Fibroblast of lung (primary cell): ENCODE measurements at places on chromosomes 2 and 18. TPM values are rescaled to one million over a fixed set of nuclear protein-coding genes. Genes with fewer than 3 reads are reported as not detected.

GRCh38 chr18:26646901-26647300 is 98.5 kb upstream of the KCTD1 start:
- no peak overlapping the region for H3K4me3 ChIP-seq
- H3K4me1 ChIP-seq: no peaks in the 10 kb centered on the region
- no peak for DNase-seq
- H3K36me3 ChIP-seq: no peaks in the 10 kb centered on the region

DNA sequence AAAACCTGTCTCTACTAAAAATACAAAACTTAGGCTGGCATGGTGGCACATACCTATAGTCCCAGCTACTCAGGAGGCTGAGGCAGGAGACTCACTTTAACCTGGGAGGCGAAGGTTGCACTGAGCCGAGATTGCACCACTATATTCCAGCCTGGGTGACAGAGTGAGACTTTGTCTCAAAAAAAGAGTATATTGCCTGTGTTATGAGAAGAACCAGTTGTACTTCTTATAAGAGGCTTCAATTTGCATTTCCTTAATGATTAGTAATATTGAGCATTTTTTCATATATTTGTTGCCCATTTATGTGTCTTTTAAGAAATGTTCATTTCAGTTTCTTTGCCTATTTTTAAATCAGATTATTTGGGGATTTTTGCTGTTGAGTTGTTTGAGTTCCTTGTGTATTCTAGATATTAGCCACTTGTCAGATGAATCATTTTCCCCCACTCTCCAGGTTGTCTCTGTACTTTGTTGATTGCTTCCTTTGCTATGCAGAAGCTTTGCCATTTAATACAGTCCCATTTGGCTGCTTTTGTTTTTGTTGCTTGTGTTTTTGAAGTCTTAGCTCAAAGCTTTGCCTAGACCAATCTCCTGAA is 75.8 kb upstream of the LRPPRC start:
- H3K36me3 ChIP-seq: no peaks in the 10 kb centered on the region
- no peak overlapping the region for H3K27ac ChIP-seq
- no peaks in the 10 kb centered on the region for H3K4me1 ChIP-seq

GRCh38 chr2:128318776-128319464 is at the start of gene HS6ST1:
HS6ST1 (minus strand) TSS chr2:128318868; CDS start chr2:128318563, 305 bp downstream.
- no peaks in the 10 kb centered on the region for H3K27me3 ChIP-seq
- DNase-seq: peak; percentile 78
- peak within 1 kb of the TSS; percentile 39 for H3K27ac ChIP-seq

DNA sequence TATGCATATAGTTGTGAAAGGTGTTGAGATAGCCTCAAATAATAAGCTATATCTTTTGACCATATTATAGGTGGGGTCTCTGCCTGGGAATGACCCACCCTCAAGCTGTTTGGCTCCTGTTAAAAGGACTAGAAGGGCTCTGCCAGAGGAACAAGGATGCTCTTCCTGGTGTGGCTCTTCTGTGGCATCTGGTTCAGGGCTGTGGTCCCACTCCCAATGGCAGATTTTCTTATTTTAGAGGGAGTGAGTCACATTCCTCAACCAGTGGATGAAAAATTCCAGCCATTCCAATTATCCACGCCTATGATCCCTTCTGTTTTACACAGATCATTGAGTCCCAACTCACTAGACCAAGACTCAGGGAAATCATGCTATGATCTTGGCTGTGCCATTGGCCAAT is 119.9 kb downstream of the PARD3B start:
- H3K4me3 ChIP-seq: no peak overlapping the region
- peak overlapping the region; percentile 53 for H3K27ac ChIP-seq
- no peaks in the 10 kb centered on the region for H3K27me3 ChIP-seq
- peak; percentile 10 for DNase-seq
- H3K4me1 ChIP-seq: peaks cover 14% of the 10 kb centered on the region

GRCh38 chr2:39247512-39248043 is 3.8 kb upstream of the CDKL4 start:
- H3K27me3 ChIP-seq: no peaks in the 10 kb centered on the region
- H3K4me3 ChIP-seq: no peak overlapping the region
- DNase-seq: no peak
- no peak overlapping the region for H3K27ac ChIP-seq

Gene ANKRD30B
- total RNA-seq: under 0.01 and 0.33 TPM in 2 replicates

GRCh38 chr18:1513519-1513918 is 608.8 kb downstream of the ADCYAP1 start:
- H3K27me3 ChIP-seq: no peaks in the 10 kb centered on the region
- H3K4me3 ChIP-seq: no peak overlapping the region
- H3K36me3 ChIP-seq: no peaks in the 10 kb centered on the region
- no peaks in the 10 kb centered on the region for H3K4me1 ChIP-seq
- no peak for DNase-seq

- no peaks in the 10 kb centered on the region for H3K27me3 ChIP-seq
- H3K4me1 ChIP-seq: no peaks in the 10 kb centered on the region
- no peak overlapping the region for H3K4me3 ChIP-seq
- no peaks in the 10 kb centered on the region for H3K36me3 ChIP-seq
- no peak overlapping the region for H3K27ac ChIP-seq
- peak; percentile 62 for DNase-seq
These were observed 62.0 kb downstream of the MYL12B start for GRCh38 chr18:3323900-3324299.

Gene DYNAP
- total RNA-seq: not detected in 2 replicates

GRCh38 chr2:46985512-46985911 is 69.9 kb upstream of the MCFD2 start:
- peaks cover 41% of the 10 kb centered on the region for H3K4me1 ChIP-seq
- no peaks in the 10 kb centered on the region for H3K27me3 ChIP-seq
- H3K27ac ChIP-seq: peak overlapping the region; percentile 78
- peaks cover 6% of the 10 kb centered on the region for H3K36me3 ChIP-seq
- DNase-seq: peak; percentile 49

Gene FSHR
- total RNA-seq: under 0.01 TPM in 1 of 2 replicates, not detected in the other

GRCh38 chr18:74233933-74234325 is 57.8 kb downstream of the CYB5A start:
- no peak overlapping the region for H3K4me3 ChIP-seq
- no peaks in the 10 kb centered on the region for H3K36me3 ChIP-seq
- H3K27me3 ChIP-seq: no peaks in the 10 kb centered on the region
- no peak for DNase-seq
- H3K27ac ChIP-seq: no peak overlapping the region

Gene SGPP2
- not detected in 2 replicates for total RNA-seq

- peak overlapping the region; percentile 47 for H3K27ac ChIP-seq
- peak overlapping the region; percentile 69 for H3K4me3 ChIP-seq
- H3K27me3 ChIP-seq: peaks cover 7% of the 10 kb centered on the region
- H3K36me3 ChIP-seq: no peaks in the 10 kb centered on the region
- peak; percentile 62 for DNase-seq
- peaks cover 5% of the 10 kb centered on the region for H3K4me1 ChIP-seq
These were observed 627 bp downstream of the CDCA7 start for GRCh38 chr2:173355132-173355865.

Gene ACVR1
- 30.8 and 42.9 TPM in 2 replicates for total RNA-seq

Gene SLC4A5
- under 0.01 and 0.17 TPM in 2 replicates for total RNA-seq

DNA sequence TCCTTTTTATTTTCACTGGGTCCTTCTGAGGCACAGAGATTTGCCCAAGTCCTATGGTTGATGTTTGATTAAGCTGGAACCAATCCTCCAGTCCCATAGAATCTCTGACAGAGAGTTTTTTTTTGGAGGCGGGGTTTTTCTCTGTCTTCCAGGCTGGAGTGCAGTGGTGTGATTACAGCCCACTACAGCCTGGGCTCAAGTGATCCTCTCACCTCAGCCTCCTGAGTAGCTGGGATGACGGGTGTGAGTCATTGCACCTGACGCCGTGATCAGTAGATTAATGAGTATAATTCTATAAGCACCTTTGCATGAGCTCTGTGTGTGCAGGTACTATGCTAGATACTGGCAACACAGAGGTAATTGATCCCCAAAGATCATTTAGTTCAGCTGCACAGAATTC is 15.3 kb upstream of the TRPM8 start:
- peaks cover 2% of the 10 kb centered on the region for H3K27me3 ChIP-seq
- no peak for DNase-seq
- H3K4me3 ChIP-seq: no peak overlapping the region
- no peaks in the 10 kb centered on the region for H3K36me3 ChIP-seq

- H3K4me1 ChIP-seq: no peaks in the 10 kb centered on the region
- DNase-seq: no peak
- no peaks in the 10 kb centered on the region for H3K27me3 ChIP-seq
- H3K36me3 ChIP-seq: no peaks in the 10 kb centered on the region
- no peak overlapping the region for H3K27ac ChIP-seq
- H3K4me3 ChIP-seq: no peak overlapping the region
These were observed 60.0 kb upstream of the SGPP2 start for GRCh38 chr2:222364285-222364895.

Gene TMEM200C
- 0.17 and 0.26 TPM in 2 replicates for total RNA-seq

- no peaks in the 10 kb centered on the region for H3K36me3 ChIP-seq
- H3K4me1 ChIP-seq: peaks cover 31% of the 10 kb centered on the region
- no peak overlapping the region for H3K4me3 ChIP-seq
These were observed 18.2 kb upstream of the CCBE1 start for GRCh38 chr18:59715445-59715844.
